ENCODE measurements at places on chromosomes 6 and 20. TPM values are rescaled to one million over a fixed set of nuclear protein-coding genes. Genes with fewer than 3 reads are reported as not detected.

Gene TXLNB
- total RNA-seq: 0.63 TPM

DNA sequence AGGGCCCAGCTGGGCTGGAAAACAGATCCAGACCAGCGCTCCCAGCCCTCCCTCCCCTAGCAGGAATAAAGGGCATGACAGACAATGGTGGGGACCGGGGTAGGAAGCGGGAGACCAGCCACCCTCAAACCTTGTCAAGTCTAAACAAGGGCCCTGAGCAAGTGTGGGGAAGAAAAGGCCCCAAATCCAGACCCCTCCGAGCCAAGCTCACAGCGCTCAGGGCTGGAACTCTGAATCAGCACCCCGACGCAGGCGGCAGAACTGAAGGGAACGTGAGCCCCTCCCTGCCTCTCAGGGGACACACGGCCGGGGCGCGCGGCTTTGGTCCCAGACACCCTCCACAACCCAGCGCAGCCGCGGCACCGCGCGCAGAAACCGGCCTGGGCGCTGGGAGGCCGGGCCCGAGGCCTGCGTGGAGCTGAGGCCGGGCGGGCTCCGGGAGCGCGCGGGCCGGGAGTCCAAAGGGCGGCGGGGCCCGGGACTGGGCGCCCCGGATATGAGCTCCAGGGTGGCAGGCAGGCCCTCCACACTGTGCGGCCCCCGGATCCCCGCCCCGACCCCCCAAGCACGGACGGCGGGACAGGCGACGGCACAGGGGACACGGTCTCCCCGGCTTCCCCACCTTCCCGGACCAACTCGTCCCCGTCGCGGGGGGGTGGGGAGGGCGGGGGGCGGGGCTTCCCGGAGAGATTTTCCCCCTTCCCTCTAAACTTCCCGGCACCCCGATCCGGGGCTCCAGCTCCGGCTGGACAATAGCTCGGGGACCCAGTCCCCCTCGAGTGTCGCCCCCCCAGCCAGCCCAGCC, 641 bp downstream of the TEAD3 start:
- H3K27ac ChIP-seq: peak overlapping the region; percentile 93
- DNase-seq: no peak
- H3K36me3 ChIP-seq: no peaks in the 10 kb centered on the region
- no peaks in the 10 kb centered on the region for H3K4me1 ChIP-seq
- peak overlapping the region; percentile 79 for H3K4me3 ChIP-seq
- no peaks in the 10 kb centered on the region for H3K27me3 ChIP-seq

Gene ASIP
- 10.5 TPM for total RNA-seq

Gene PCSK2
- total RNA-seq: 3.9 TPM
